COLO829 (cell line): ENCODE measurements at places on chromosomes 13 and 19.
A peak's percentile ranks its signal among the peaks of the same experiment; 100 is the strongest.

DNA sequence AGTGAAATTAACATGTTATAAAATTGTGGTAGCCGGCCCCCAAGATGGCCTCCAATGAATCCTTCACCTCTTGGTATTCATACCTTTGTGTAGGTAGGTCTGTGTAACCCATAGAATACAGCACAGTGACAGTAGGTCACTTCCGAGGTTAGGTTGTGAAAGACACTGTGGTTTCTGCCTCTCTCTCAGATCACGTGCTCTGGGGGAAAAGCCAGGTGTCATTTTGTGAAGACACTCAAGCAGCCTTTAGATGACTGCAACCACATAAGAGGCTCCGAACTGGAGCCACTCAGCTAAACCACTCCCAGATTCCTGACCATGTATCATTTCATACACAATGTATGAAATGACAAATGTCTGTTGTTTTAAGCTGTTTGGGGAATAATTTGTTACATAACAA lies 9.8 kb upstream of the USPL1 start:
- DNase-seq = no peak

- DNase-seq = no peak
Measured at GRCh38 chr19:17968362-17968761, 1.5 kb downstream of the KCNN1 start.

DNA sequence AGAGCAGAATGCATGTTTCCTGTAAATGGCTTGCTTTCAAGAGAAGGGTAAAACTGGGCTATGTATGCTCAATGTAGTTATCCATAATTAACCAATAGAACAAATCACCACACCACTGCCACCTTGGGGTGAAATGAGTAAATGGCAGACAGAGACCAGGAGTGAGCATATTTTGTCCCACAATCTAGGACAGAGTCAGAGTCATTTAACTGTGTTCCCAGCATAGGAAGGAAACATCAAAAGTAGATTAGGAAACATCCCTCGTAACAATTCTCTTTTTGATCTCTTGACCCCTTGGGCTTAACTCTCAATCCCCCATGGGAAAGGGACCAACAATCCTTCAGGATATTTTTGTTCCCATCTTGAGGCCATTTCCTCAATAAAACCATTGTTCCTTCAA lies 224.8 kb downstream of the NHLRC3 start:
- peak; percentile 63 for DNase-seq

- no peak for DNase-seq
Measured at GRCh38 chr13:20840568-20840967, 62.0 kb downstream of the XPO4 start.

DNA sequence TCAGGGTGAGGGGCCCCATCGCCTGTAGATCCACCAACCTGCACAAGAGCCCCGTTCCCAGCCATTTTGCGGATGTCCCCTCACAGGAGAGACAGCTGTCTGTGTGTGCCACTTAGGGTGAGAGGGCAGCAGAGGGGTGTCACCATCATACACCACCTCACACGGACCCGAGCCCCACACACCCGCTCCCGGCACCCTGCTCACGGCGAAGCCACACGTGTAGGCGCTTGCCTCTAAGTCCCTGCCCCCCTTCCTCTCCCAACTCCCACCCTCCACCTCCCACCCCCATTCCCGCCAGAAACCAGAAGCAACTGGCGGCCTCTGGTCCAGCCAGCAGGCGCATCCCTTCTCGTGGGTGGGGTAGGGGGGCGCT lies 4.0 kb upstream of the DPF1 start:
- no peak for DNase-seq

GRCh38 chr19:27972291-27973040 lies 1240.5 kb downstream of the UQCRFS1 start:
- peak; percentile 65 for DNase-seq

DNA sequence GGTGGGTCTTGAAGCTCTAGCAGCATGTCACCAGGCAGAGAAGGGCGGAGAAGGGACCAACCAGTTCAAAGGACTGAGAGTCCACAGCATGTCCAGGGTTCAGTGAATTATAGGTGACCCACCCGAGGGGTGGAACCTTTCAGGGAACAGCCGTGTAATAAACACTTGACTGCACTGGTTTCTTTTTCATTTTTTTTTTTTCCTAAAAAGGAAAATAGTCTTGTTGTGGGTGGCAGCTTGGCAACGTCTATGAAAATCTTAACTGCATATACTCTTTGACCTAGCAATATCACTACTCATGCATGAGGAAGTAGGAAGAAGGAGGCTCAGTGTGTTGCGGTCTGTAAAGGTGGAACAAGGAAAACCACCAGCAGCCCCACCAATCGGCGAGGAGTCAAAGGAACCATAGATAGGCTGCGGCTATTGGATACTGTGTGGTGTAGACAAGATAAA lies 13.0 kb upstream of the MYH14 start:
- no peak for DNase-seq

DNA sequence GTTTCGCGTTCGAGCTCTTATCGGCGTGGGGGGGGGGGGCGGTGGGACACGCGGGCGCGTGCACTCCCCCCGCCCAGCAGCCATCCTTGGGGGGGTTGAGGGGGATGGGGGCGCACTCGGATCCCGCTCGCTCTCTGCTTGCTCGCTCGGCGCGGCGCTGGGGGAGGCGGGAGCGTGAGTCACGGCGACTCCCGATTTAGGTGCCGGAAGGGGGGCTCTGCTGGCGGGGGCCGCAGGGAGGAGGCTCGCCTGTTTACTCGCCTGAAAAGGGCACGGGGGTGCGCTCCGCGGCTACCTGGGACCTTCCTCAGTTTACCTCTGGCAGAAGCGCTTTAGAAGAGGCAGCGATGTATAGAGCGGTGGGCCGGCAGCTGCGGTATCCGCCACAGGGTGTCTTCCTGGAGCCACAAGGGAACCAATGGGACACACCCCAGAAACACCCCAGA lies 1.1 kb upstream of the PDE4A start:
- no peak for DNase-seq

DNA sequence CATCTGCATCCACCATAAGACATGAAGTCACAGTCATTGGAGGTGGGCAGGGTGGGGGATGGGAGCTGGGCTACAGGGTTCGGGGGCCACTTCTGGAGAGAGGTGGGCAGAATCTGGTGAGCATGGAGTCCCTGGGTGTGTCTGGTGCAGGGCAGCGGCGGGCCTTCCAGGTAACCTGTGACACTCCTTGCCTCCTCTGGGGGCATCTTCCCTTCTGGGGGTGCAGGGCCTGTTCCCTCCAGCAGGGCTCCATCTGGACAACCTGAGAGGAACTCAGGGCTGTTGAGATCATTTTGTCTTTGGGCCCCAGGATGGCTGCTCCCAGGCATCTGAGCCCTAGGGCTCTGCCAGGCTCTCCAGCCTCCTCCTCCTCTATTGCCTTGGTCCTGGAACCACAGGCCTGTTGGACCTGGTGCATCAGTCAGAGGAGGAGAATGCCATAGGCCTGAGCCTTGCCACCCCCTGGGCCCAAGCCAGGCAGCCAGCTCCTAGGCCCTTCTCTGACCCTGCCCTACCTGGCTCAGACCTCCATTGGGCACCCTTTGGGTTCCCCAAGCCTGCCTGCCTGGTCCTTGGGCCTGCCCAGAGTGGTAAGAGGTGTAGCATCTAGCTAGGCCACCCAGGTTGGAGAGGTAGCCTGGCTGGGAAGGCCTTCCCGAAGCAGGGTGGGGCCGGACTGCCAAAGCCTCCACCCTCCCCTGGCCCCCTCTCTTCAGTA lies 13.4 kb downstream of the LYL1 start:
- no peak for DNase-seq

- DNase-seq = no peak
Measured at GRCh38 chr13:106534639-106535551, 567 bp downstream of the EFNB2 start.

DNA sequence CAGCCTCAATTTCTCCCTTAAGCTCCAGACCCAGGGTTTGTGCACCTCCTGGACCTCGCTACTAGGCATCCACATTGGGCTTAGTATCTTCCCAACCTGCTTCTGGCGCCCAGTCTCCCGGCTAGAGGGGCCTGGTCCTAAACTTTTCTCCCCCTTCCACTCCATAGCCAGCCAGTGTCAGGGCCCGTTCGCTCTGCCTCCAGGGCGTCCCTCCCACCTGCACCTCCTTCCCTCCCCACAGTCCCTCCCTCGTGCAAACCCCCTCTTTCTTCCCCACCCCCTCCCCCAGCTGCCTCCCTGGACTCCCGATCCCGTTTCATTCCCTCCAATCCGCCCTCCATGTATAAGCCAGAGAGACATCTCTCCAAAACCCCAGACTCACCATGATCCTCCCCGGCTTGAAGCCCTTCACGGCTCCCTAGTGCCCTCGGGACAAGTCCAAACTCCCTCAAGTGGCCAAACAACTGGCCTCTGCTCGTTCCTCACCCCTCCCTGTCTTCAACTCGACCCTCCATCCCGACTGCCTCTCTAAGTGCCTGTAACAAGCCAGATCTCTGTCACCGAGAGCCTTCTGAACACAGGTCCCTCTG lies 997 bp upstream of the SAMD4B start:
- no peak for DNase-seq

GRCh38 chr13:40082639-40083038 lies 427.2 kb downstream of the COG6 start:
- no peak for DNase-seq

DNA sequence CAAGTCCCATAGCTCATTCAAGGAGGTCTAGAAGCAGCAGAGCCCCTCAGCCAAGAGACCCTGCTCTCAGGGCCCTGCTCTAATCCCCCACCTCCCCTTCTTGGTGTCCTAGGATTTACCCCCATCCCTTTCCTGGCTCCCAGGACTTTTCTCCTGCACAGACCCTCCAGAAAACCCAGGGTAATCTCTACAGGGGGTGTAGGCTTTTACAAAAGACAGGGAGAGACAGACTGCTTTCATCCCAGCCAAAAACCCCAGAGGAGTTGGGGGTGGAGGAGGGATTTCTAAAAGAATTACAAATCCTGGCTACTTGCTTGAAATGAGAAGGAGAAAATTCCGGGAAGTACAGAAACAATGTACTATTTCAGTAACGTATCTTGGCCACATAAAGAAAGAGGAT lies 133.3 kb downstream of the TNFSF13B start:
- peak; percentile 31 for DNase-seq

GRCh38 chr13:48404952-48405351 lies 8.0 kb downstream of the LPAR6 start:
- DNase-seq = no peak

DNA sequence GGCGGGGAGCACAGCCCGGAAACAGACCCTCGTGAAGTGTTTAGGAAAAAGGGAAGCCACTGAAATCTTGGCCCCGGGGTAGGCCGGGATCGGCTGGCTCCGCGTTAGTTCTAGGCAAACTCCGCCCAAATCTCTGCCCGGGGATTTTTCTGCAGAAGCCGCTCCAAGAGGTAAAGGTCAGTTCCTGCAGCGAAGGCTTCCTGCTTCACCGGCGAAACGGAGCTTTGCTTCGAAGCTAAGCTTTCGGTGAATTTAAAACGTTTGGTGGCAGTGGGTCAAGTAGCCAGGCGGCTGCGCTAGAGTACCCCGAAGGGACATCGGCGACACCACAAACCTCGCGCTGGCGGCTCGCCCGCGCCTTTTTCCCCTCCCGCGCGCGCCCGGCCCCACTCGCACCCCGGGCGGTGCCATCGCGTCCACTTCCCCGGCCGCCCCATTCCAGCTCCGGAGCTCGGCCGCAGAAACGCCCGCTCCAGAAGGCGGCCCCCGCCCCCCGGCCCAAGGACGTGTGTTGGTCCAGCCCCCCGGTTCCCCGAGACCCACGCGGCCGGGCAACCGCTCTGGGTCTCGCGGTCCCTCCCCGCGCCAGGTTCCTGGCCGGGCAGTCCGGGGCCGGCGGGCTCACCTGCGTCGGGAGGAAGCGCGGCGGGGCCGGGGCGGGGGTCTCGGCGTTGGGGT lies 441 bp downstream of the GJB2 start:
- no peak for DNase-seq

GRCh38 chr19:14582894-14583340 lies at the start of gene CLEC17A:
Gene CLEC17A, plus strand, starts transcription at chr19:14583084. Its CDS starts 77 bp downstream, at chr19:14583161.
- DNase-seq = no peak

GRCh38 chr19:40523322-40524047 lies 53.2 kb upstream of the SHKBP1 start:
- DNase-seq = peak; percentile 48

DNA sequence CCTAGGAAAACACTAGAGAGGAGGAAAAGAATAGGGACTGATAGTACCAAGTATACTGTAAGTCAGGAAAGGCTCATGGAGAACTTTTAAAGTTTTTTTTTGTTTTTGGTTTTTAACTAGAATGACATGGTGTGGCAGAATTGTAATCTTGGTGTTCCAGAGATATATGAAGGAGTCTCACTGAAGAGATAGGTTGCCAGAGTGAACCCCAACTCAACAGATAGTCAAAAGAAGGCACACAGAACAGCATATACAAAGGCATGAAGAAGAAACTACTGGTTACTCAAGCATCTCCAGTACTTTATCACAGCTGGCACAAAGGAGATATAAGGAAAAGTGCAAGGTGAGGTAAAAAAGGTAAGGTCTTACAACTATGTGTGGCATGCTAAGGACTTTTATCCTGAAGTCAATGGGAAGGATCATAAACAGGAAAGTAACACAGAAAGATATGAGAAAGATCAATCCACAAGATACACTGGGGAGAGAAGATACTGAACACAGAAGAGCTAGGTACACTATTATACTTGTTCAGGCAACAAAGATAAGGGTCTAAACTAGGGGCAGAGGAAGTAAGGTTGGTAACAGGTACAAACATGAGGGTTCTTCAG lies 6.0 kb downstream of the KPNA3 start:
- DNase-seq = no peak

DNA sequence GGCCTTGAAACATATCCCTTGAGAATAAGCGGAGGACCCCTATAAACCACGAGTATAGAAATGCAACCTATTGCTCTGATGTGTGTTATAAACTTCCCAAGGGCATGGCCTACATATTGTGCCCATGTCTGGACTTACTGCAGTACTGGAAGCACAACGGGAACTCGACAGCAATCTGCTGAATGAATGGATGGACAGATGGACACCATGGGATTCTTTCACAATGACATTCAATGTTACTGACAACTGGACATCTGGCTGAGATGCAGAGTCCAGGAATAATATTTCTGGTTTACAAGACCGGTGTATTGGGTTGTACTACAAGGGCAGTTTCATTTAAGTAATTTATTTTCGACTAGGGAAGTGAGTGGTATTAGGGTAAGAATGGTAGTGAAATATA lies 123.7 kb downstream of the MIPEP start:
- DNase-seq = no peak

GRCh38 chr13:39105110-39105509 lies 66.9 kb downstream of the NHLRC3 start:
- DNase-seq = no peak

- DNase-seq = no peak
Measured at GRCh38 chr13:113808058-113808834, 49.2 kb downstream of the TMEM255B start.

DNA sequence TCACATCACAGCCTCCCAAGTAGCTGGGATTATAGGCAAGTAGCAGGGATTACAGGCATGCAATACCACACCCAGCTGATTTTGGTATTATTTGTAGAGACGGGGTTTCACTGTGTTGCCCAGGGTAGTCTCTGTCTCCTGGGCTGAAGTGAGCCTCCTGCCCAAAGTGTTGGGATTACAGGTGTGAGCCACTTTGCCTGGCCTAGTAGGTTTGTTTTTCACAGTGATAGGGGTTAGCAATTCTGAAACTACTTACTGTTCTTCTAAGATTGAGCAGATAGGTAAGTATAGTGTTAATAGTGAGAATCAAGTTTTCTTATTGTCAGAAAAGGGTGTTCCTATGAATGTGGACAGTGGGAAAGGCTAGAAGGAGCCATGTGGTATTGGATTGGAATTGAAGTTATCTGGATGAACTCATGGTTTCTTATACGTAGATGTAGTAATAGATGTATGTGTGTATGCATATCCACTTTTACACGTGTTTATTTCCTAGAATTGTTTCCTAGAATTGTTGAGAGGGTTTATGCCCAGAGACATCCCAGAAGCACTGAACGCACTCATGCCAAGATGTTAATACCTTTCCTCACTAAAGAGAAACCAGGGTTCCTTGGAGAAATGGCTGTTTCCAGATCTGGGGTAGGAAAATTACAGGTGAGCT lies 49.1 kb downstream of the SAE1 start:
- no peak for DNase-seq
